ENCODE measurements at places on chromosomes 2 and 18.

DNA sequence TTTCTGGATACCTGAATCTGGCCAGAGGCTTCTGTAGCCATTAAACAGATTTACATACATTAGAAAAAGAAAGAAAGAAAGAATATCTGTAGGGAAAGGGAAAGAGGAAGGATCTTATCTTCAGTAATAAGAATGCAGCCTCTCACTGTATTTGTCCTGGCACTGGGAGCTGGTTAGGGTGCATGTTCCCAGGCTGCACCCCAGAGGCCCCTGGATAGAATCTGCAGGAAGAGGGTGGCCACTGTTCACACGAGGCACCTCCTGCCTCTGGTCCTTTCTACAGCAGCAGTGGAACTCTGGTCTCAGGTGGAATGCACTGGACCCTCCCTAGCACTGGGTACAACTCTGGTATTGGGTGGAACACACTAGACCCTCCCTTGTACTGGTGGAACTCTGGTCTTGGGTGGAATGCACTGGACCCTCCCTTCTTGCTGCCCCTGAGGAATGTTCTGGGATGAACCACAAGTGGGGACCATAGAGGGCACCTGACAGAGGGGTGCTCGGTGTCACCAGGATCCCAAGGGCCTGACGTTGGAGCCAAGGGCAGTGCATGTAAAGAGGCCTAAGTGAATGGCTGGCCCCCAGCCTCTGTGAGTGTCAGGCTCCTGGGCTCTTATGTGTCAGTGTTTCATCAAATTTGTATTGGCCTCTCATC, 27.4 kb upstream of the PXDN start:
- no peak for DNase-seq

- peak; percentile 70 for DNase-seq
Measured at GRCh38 chr18:63322908-63323634, 3.5 kb upstream of the BCL2 start.

DNA sequence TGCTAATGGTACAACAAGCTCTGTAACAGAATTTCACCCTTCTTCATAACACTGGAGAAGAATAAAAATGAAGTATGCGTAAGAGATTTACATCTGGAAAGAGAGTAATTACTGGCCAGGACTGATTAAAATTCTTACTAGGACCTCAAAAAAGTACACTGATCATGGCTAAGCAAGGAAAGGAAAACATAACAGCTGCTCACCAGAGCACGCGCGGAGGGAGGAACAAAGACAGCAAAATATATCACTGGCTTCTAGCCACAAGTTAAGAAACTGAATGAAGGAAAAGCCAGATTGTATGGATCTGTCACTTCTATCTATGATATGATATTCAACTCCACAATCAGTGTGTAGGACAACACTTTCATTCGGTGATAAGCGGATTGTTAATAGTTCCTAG, 15.6 kb upstream of the CYTIP start:
- DNase-seq = no peak

GRCh38 chr18:23162473-23162872, 27.2 kb downstream of the CABLES1 start:
- DNase-seq = no peak

GRCh38 chr18:43279015-43279744, 1.9 kb upstream of the SYT4 start:
- DNase-seq = no peak

- DNase-seq = no peak
Measured at GRCh38 chr18:58895385-58895784, 30.7 kb downstream of the ZNF532 start.

DNA sequence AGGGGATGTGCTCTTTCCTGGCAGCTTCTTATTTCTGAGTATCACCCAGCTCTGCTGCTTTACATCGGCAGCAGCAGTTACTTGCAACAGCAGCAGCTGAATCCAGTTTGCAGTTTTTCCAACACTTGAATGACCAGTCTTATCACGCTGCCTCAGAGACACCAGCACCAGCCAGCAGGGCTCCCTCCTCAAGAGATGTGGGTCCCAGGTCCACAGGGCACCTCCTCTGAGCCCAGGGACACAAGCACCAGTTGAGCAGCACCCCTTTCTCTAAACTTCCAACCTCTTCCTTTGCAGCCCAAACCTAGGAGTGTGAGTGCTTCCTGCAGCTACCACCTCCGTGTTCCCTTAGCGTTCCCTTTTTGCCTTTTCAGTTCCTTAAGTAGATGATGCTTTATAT, 50.4 kb upstream of the YPEL5 start:
- DNase-seq = no peak
